Effector memory CD4-positive, alpha-beta T cell (primary cell): ENCODE measurements at places on chromosomes 7 and 10.

DNA sequence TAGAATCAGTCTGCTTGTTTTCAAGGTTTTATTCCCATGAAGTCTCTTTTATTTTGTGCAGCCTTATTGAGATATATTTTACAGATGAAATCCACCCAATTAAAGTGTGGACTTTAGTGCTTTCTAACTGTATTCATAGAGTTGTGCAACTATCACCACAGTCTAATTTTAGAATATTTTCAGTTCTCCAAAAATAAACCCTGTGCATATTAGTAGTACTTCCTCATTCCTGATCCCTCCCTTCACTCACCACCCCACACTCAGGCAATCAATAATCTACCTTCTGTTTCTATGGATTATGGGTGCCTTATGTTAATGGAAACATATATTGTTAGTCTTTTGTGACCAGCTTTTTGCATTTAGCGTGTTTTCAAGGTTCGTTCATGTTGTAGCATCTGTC is 185.7 kb upstream of the TMEM72 start:
- no peak for DNase-seq

DNA sequence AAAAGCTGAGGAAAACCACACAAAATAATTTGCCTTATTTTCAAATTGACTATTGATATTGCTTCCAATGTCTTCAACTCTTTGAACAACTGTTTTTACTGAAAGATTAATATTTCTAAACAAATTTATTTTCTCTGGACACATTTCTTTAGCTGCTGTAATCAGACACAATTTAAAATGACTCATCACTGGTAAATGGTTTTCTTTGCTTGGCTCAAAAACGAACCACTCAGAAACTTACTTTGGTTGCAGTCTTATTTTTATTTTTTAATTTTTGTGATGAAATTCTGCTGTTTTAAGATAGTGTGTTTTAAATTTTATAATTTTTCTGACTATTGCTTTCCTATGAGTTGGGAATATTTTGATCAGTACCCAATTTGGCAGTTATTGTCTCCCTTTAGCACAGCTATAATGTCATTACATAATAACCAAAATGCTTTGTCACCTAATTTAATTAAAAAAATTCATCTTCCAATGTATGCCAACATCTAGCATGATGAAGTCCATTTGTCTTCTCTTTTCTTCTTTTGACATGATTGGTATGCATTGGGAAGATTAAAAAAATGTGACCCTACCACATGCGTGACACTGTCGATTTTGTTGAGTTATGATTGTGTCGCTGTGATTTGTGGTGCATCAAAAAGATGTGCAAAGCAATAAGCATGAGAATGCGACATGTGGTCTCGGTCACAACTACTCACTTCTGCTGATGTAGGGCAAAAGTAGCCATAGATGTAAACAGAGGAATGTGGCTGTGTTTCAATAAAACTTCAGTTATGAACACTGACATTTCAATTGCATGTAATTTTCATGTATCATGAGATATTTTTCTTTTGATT is 222.3 kb downstream of the SUGCT start:
- no peak for DNase-seq

DNA sequence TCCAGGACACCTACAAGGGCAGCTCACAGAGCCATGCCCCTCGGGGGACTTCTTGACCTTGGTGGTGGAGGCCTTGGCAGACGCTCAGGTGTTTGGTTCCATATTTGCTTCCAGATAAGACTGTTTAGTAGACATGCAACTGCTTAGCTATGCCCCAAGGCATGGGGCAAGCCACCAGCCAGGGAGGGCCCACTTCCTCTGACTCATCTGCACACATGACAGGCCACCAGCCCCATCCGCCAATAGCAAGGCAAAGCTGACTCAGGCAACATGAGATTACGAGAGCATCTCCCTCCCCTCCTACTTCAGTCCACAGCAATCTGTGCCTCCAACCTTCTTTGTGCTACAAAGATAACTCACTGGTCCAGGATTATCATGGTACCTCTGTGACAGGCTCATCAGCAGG is 54.9 kb downstream of the KCNMA1 start:
- DNase-seq = no peak

GRCh38 chr10:96814264-96814663 is 17.8 kb upstream of the LCOR start:
- DNase-seq = no peak

DNA sequence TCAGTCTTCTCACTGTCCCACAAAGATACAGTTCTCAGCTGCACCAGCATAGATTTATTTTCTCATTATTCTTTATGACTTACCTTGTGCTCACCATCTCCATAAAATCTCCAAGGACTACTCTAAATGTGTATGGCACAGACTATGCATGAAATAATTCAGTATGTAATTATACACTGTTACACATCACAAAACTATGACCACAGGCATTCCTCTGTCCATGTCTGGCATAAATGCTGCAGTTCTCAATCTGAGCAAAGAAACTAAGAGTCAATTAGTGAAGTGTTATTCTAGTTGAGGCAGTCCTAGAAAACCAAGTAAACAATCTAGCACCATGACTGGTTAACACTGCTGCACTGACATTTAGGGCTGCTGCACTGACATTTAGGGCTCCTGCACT is 2.7 kb downstream of the CYCS start:
- DNase-seq = no peak

DNA sequence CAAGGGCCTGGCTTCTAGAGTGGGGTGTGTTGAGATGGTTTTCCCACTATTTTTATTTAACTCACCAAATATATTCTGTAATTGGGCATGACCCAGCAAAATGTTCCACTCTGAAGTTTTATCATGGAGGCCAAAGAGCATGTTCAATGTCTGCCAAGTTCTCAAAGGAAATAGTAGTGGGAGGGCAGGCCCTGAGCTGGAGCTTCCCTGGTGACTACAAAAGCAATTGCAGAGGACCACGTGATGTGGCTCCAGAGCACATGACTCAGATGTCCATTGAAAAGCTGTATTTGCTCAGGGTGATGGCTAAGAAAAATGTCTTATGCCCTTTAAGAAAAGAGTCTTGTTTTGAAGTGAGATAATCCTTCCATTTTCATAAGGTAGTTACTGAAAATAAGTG is 1024.8 kb downstream of the LRMDA start:
- no peak for DNase-seq

GRCh38 chr7:22681852-22682657 is 44.9 kb upstream of the IL6 start:
- DNase-seq = no peak

DNA sequence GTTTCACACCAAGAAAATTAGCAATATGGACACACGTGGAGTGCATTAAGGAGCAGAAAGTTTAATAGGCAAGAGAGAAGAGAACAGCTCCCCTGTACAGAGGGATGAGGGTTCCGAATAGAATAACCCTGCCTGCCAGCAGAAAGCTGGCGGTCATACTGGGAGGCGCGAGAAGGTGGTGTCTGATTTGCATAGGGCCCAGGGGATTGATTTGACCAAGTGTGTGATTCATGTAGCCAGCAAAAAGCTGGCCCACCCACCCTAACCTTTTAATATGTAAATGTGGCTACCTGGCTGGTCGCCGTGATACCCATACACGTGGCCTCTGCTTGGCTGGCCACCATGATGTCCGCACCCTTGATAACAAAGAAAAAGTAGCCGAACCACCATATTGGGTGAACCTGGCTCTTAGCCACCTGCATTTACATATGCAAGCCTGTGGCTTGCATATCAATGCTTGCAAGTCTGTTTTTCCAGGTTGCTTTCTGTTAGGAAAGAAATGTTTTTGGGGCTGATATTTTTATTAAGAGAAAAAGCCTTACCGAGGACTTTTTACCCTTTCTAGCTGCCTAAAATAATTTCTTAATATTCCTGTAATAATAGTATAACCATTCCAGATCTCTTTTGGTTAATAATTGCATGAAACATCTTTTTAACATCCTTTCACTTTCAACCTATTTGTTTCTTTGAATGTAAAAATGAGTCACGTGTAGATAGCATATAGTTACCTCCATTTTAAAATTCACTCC is 20.5 kb upstream of the VWDE start:
- no peak for DNase-seq

DNA sequence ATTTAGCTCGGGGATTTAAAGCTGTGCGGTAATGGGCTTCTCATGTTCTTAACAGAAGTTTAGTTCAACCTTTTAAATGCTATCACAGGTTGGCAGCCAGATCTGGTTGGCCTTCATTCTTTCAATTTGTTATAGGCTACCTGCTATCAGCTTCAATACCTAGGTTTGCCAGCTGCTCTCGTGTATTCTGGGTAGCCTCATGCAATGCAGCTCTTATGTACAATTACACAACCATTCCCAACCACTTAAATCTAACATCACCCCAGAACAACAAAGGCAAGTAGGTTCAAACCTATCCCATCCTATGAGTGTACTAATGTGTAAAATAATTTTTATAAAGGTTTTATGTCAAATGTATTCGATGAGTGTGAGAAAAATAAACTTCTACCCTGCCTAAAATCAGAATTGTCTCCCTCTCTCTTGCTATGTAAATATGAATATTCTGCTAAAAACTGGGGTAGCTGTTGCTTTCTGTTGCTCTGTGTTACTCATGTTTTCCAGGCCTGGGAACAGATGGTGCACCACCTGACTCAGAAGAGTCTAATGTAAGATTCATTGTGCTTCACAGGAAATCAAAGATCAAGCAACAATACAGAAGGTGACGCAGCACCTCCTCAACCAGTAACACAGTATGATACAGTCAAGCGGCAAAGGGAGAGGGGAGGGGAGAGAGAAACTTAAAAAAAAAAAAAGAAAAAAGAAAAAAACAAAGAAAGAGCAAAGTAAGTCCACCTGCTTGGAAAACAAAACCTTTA is 188.6 kb downstream of the ETV1 start:
- no peak for DNase-seq

DNA sequence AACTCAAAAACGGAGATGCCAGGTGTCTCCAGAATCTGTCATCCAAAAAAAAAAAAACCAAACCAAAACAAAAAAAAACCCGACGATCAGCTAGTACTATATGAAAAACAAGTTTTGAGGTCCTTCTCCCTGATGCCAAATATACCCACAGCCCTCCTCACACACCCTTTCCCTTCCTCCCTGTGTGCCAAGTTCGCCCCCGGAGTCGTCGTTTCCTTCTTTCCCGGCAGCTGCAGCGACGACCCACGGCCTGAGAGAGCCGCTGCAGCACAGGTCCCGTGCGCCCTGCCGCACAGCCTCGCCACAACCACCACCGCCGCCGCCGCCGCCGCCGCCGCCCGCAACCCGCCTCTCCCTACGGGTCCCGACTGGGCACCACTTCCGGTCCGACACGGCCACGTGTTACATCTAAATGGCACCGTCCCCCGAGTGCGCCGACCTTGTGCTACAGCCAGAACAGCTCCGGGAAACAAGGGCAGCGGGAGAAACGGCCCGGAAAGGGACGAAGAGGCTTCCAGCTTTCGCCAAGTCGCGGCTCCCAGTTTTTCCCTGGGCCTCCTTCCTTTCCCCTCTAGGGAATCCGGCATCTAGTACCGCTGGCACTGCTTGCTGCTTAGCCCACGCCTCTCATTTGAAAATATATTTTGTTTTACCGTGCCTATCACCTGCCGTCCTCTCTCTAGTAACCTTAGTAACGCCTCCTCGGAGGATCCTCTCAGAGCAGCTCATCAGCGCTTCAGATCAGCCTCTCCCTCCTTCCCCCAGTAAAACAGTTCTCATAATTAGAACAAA is at the start of gene FRA10AC1:
Gene FRA10AC1 (minus strand): TSS at position 383 of the 792 bp plus-strand sequence. CDS start 2,486 bp downstream, outside the sequence.
- peak; percentile 82 for DNase-seq

DNA sequence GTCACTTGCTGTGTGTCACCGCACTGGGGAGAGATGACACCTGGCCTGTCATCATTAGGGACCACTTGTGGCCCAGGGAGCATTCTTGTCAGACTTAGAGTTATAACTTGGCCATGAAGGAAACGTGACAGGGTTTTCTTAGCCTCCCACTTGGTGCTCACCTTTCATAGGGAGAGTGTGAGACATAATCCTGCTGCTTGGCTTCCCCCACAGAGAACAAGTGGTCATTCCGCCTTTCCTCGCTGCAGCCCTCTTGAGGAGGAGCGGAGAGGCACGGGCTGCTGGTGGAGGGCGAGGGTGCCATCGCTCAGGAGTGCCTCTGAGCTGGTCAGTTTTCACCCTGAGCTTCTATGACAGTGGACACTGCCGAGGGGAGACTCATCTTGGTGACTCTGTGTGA is 125.0 kb upstream of the GJD4 start:
- no peak for DNase-seq

- no peak for DNase-seq
Observed at GRCh38 chr10:85618841-85619240, 747.8 kb downstream of the GRID1 start.

GRCh38 chr10:63456437-63457210 is 9.2 kb downstream of the JMJD1C start:
- DNase-seq = no peak

DNA sequence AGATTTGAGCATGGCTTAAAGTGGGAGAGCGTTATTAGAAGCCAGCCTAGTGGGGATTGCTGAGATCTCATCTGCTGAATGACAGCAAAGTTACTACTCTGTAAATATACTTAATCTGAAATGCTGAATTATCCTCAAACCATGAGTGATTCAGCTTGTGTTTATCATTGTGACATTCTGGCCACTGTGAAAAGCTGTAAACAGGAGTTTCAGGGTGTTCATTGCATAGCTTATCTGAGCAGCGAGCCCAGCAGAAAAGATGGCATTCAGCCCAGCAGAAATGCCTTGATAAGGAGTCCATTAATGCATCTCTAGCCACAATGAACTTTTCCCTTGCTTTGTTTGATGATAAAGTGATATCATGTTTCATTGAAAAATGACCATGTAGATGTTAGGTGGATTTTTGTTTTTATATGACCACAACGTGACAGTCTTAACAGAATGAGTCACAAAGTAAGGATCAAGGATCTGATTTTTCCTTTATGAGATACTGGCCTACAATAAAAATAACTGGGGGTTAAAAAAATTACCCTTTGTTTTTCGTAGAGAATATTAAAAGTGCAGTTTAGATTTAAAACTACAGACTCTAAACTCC is 7.8 kb downstream of the TES start:
- DNase-seq = no peak

DNA sequence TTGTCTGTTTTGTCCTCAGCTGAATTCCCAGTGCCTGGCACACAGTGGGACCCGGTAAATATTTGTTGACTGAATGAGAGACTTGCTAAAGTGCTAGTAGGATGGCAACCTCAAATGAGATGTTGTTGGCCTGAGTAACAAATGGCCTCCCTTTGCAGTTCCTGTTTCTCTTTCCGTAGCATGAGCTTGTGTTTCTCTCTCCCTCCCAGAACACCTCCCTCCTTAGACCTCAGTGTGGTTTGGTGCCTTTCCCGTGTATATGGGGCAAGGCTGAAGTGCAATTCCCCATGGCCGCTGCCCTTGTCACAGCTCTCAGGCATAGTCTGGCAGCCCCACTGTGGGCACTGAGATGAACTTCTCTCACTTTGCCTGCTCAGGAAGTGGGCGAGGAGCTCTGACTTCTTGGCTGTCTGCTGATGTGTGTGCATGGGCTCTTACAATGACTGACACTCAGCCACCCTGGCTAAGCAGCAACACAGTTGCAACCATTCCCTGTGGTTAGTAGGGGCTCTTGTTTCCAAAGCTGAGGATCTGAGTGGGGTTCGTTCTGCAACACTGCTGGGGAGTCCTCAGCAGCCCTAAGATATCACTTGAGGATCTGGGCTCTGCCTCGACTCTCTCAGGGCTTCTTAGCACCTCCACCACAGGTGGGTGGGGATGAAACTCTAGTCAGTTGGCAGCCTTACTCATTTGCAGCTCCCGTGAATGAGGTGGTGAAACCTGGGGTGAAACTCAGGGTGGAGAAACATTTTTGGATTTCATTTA is 136.1 kb downstream of the ICA1 start:
- DNase-seq = peak; percentile 74
